ENCODE measurements at places on chromosomes 12 and 14.

- no peaks in the 10 kb centered on the region for H3K27me3 ChIP-seq
- DNase-seq, result no peak
- no peaks in the 10 kb centered on the region for H3K4me1 ChIP-seq
- H3K4me3 ChIP-seq, result no peak overlapping the region
- H3K27ac ChIP-seq, result no peak overlapping the region
- no peaks in the 10 kb centered on the region for H3K36me3 ChIP-seq
Observed at GRCh38 chr12:108935159-108935763, 55.4 kb downstream of the DAO start.

GRCh38 chr14:91883753-91884152 lies 16.4 kb upstream of the TC2N start:
- no peak overlapping the region for H3K4me3 ChIP-seq
- peaks cover 23% of the 10 kb centered on the region for H3K4me1 ChIP-seq
- no peak overlapping the region for H3K27ac ChIP-seq
- no peaks in the 10 kb centered on the region for H3K36me3 ChIP-seq
- H3K27me3 ChIP-seq, result no peaks in the 10 kb centered on the region
- DNase-seq, result no peak

DNA sequence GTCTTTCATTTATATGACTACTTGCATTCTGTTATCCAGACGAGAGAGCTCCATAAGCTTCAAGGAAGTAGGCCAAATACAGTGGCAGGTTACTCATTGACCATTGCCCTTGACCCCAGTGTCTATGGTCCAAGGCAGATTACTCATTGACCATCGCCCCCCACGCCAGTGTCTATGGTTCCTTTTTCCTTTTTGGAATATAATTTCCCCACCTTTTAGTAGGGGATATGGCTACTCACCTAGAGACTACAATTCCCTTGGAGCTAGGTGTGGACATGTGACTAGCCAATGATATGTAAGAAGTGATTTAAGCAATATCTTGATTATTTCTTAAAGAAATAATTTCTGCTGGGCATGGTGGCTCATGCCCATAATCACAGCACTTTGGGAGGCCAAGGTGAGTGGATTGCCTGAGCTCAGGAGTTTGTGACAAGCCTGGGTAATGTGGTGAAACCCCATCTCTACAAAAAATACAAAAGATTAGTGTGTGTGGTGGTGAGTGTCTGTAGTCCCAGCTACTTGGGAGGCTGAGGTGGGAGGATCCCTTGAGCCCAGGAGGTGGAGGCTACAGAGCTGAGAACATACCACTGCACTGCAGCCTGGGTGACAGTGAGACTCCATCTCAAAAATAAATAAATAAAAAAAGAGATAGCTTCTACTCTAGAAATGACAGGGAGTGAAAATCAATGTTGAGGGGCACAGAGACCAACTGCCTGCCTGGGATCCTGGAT lies 32.6 kb downstream of the SIX4 start:
- no peaks in the 10 kb centered on the region for H3K27me3 ChIP-seq
- H3K36me3 ChIP-seq, result no peaks in the 10 kb centered on the region
- H3K4me1 ChIP-seq, result no peaks in the 10 kb centered on the region
- no peak overlapping the region for H3K27ac ChIP-seq
- no peak for DNase-seq
- H3K4me3 ChIP-seq, result no peak overlapping the region

GRCh38 chr12:110349514-110350151 lies 53.9 kb downstream of the ANAPC7 start:
- H3K4me1 ChIP-seq, result peaks cover 16% of the 10 kb centered on the region
- peaks cover 35% of the 10 kb centered on the region for H3K36me3 ChIP-seq
- no peaks in the 10 kb centered on the region for H3K27me3 ChIP-seq
- H3K4me3 ChIP-seq, result no peak overlapping the region

DNA sequence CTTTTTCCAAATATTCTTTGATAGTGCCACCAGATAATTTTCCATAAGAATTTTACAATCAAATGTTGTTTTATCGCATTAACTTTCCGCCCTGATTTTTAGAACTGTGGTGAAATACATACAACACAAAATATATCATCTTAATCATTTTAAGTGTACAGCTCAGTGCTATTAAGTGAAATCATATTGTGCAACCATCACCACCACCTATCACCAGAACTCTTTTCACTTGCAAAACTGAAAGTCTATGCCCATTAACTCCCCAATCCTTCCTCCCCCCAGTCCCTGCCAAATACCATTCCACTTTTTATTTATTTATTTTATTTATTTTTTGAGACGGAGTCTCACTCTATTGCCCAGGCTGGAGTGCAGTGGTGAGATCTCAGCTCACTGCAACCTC lies 36.6 kb downstream of the CDKL1 start:
- no peak overlapping the region for H3K27ac ChIP-seq
- no peak for DNase-seq
- no peak overlapping the region for H3K4me3 ChIP-seq
- no peaks in the 10 kb centered on the region for H3K27me3 ChIP-seq
- H3K36me3 ChIP-seq, result peaks cover 15% of the 10 kb centered on the region
- peaks cover 21% of the 10 kb centered on the region for H3K4me1 ChIP-seq

- no peaks in the 10 kb centered on the region for H3K36me3 ChIP-seq
- H3K27me3 ChIP-seq, result no peaks in the 10 kb centered on the region
- no peak for DNase-seq
- no peak overlapping the region for H3K27ac ChIP-seq
- no peak overlapping the region for H3K4me3 ChIP-seq
Observed at GRCh38 chr12:42762395-42762925, 172.9 kb upstream of the PRICKLE1 start.

GRCh38 chr12:9118158-9118557 lies 2.4 kb upstream of the A2M start:
- peaks cover 6% of the 10 kb centered on the region for H3K4me1 ChIP-seq
- no peak overlapping the region for H3K4me3 ChIP-seq
- H3K27me3 ChIP-seq, result no peaks in the 10 kb centered on the region

- no peak for DNase-seq
- no peaks in the 10 kb centered on the region for H3K27me3 ChIP-seq
- no peak overlapping the region for H3K27ac ChIP-seq
- H3K36me3 ChIP-seq, result no peaks in the 10 kb centered on the region
- H3K4me3 ChIP-seq, result no peak overlapping the region
Observed at GRCh38 chr14:47715330-47715729, 39.9 kb upstream of the MDGA2 start.

- H3K27ac ChIP-seq, result no peak overlapping the region
- DNase-seq, result no peak
- no peaks in the 10 kb centered on the region for H3K4me1 ChIP-seq
- H3K4me3 ChIP-seq, result no peak overlapping the region
- no peaks in the 10 kb centered on the region for H3K36me3 ChIP-seq
- no peaks in the 10 kb centered on the region for H3K27me3 ChIP-seq
Observed at GRCh38 chr12:83049306-83049705, 362.6 kb downstream of the TMTC2 start.

- no peaks in the 10 kb centered on the region for H3K36me3 ChIP-seq
- H3K27ac ChIP-seq, result no peak overlapping the region
- DNase-seq, result no peak
- no peak overlapping the region for H3K4me3 ChIP-seq
Observed at GRCh38 chr12:95397571-95397970, 76.4 kb upstream of the METAP2 start.

- no peaks in the 10 kb centered on the region for H3K4me1 ChIP-seq
- no peaks in the 10 kb centered on the region for H3K36me3 ChIP-seq
- no peak overlapping the region for H3K27ac ChIP-seq
- DNase-seq, result no peak
- H3K27me3 ChIP-seq, result no peaks in the 10 kb centered on the region
Observed at GRCh38 chr12:93950311-93950710, 198.1 kb upstream of the PLXNC1 start.

DNA sequence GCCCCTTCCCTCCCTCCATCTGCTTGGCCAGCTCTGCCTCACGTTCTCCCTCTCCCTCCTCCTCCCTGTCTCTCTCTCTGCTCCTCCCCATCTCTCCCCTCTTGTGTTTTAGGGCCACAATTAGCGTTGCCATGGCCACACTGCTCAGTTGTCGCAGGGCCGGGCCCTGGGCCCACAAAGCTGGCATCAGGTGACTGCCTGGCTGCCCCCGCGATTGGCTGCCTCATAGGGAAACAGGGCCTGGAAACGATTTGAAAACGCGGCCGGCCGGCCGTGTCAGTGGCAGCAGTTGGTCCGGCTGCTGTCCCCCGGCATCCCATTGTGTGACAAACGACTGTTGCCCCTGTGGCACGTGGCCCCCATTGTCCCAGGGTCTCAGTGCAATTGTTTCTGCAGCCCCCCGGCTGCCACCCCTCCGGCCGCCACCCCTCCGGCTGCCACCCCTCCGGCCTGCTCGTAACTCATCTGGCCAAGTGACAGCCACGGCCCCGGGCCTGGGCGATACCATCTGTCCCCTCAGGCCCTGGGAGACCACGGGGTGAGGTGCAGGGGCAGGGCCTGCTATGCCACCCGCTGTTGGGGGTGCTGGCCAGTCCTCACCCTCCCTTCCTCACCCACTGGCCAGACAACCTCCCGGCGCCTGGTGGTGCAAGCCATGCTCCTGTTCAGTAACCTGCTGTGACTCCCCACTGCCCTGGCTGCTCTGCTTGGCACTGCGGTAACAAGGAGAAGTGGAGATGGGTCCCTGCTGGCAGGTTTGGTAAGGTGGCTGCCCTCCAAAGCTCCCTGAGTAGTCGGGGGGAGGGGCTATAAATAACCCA lies 17.4 kb downstream of the FOXN4 start:
- no peak for DNase-seq
- H3K27ac ChIP-seq, result no peak overlapping the region
- no peaks in the 10 kb centered on the region for H3K4me1 ChIP-seq
- H3K36me3 ChIP-seq, result no peaks in the 10 kb centered on the region
- no peak overlapping the region for H3K4me3 ChIP-seq

DNA sequence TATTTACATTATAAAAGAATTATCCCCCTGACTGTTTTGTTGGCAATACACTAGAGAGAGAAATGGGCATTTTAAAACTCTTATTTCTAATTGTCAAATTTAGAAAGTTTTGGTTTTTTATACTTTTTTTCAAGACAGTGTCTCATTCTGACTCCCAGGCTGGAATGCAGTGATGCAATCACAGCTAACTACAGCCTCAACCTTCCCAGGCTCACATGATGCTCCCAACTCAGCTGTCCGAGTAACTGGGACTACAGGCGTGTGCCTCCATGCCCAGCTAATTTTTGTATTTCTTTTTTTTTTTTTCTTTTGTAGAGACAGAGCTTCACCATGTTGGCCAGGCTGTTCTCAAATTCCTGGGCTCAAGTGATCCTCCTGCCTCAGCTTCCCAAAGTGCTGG lies 8.3 kb upstream of the OR11H6 start:
- no peaks in the 10 kb centered on the region for H3K4me1 ChIP-seq
- H3K4me3 ChIP-seq, result no peak overlapping the region
- no peak for DNase-seq
- H3K27me3 ChIP-seq, result no peaks in the 10 kb centered on the region

GRCh38 chr14:77612011-77612620 lies 4.3 kb downstream of the SPTLC2 start:
- no peak overlapping the region for H3K4me3 ChIP-seq
- H3K4me1 ChIP-seq, result peaks cover 30% of the 10 kb centered on the region
- H3K27me3 ChIP-seq, result no peaks in the 10 kb centered on the region

GRCh38 chr12:84397846-84398245 lies 514.8 kb downstream of the SLC6A15 start:
- no peaks in the 10 kb centered on the region for H3K27me3 ChIP-seq
- H3K27ac ChIP-seq, result no peak overlapping the region
- DNase-seq, result no peak
- H3K4me3 ChIP-seq, result no peak overlapping the region
- no peaks in the 10 kb centered on the region for H3K4me1 ChIP-seq

- no peak overlapping the region for H3K4me3 ChIP-seq
- no peaks in the 10 kb centered on the region for H3K36me3 ChIP-seq
- H3K4me1 ChIP-seq, result no peaks in the 10 kb centered on the region
- H3K27me3 ChIP-seq, result no peaks in the 10 kb centered on the region
Observed at GRCh38 chr14:55873169-55873568, 245.0 kb upstream of the PELI2 start.

GRCh38 chr12:113030875-113031525 lies 25.5 kb upstream of the DTX1 start:
- no peaks in the 10 kb centered on the region for H3K36me3 ChIP-seq
- H3K27ac ChIP-seq, result no peak overlapping the region
- peaks cover 4% of the 10 kb centered on the region for H3K4me1 ChIP-seq
- H3K4me3 ChIP-seq, result no peak overlapping the region
- no peak for DNase-seq

GRCh38 chr12:3833670-3834310 lies 39.4 kb downstream of the PARP11 start:
- DNase-seq, result no peak
- H3K4me1 ChIP-seq, result peaks cover 6% of the 10 kb centered on the region
- H3K27ac ChIP-seq, result no peak overlapping the region
- H3K36me3 ChIP-seq, result peaks cover 6% of the 10 kb centered on the region
- no peaks in the 10 kb centered on the region for H3K27me3 ChIP-seq

DNA sequence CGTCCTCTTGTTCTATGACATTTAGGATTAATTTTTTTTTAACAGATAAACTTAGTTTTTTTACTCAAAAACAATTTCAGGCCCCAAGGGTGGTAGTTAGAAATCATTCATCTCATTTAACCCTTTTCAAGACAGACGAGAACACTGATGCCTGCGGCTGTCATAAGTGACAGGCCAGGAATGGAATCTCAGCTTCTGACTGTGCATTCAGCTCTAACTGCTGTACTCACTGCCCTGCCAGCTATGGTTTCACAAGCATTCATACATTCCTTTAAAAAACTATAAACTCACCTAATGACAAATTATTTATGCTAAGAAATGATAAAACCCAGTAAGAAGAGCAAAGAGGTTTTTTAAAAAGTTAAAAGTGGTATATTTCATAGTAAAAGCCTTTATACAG lies 8.8 kb downstream of the DENND5B start:
- peaks cover 4% of the 10 kb centered on the region for H3K27me3 ChIP-seq
- no peaks in the 10 kb centered on the region for H3K4me1 ChIP-seq
- no peak overlapping the region for H3K27ac ChIP-seq
- H3K4me3 ChIP-seq, result no peak overlapping the region

GRCh38 chr12:92261692-92262091 lies 116.0 kb upstream of the BTG1 start:
- no peaks in the 10 kb centered on the region for H3K36me3 ChIP-seq
- no peak for DNase-seq
- no peak overlapping the region for H3K27ac ChIP-seq
- no peaks in the 10 kb centered on the region for H3K27me3 ChIP-seq

- peaks cover 29% of the 10 kb centered on the region for H3K4me1 ChIP-seq
- no peaks in the 10 kb centered on the region for H3K36me3 ChIP-seq
- H3K27me3 ChIP-seq, result peaks cover 74% of the 10 kb centered on the region
Observed at GRCh38 chr12:57616383-57617101, 5.3 kb downstream of the ARHGEF25 start.

Data from CD4-positive, alpha-beta T cell (primary cell).